ENCODE measurements at places on chromosomes 2 and 18.

GRCh38 chr2:11073776-11074175 is 81.5 kb upstream of the SLC66A3 start:
- DNase-seq: no peak

- DNase-seq: no peak
Observed at GRCh38 chr2:39849064-39849463, 70.0 kb upstream of the THUMPD2 start.

- DNase-seq: no peak
Observed at GRCh38 chr2:213763354-213763753, 479.1 kb downstream of the SPAG16 start.

GRCh38 chr2:46308081-46308480 is 10.9 kb downstream of the EPAS1 start:
- DNase-seq: no peak

DNA sequence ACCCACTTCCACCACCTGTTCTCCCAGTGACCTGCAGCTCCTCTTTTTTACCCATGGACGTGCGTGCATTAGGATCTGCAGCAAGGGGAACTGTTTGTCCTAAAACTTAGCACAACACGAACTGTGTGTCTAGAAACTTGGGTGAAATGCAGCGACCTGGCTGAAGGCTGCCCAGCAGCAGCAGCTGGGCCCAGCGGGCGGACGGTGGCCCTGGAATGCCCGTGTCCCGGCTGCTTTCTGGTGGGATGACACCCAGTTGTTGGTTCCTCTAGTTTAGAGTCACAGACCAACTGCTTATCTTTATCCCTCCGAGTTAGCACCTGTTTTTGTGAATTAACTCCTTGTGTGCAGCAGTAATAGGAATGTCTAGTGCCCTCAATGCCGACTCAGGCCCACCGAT is 61.9 kb upstream of the PXDN start:
- no peak for DNase-seq

GRCh38 chr2:131055169-131056065 is 37.8 kb downstream of the FAM168B start:
- no peak for DNase-seq

- no peak for DNase-seq
Observed at GRCh38 chr2:60159519-60159918, 393.9 kb downstream of the BCL11A start.

GRCh38 chr2:479031-479430 is 191.1 kb upstream of the ALKAL2 start:
- no peak for DNase-seq

GRCh38 chr2:180367815-180368214 is 360.7 kb upstream of the CWC22 start:
- DNase-seq: no peak

DNA sequence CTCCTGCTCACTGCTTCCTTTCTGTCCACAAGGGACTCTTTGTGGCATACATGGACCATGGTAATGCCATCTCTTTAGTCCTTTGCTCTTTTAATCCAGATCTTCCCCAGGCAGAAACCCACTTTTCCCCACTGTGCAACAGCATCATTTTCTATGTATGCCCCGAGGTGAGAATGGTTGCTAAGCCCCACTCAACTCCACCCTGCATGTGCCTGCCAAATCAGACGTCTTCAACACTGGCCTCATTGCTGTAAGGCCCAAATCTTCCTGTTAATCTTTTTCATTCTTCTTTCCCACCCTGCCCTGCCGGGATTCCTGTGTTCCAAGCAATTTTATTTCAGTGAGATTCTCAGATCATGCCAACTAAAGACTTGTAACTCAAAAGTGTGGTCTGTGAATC is 328.4 kb downstream of the PAX3 start:
- DNase-seq: no peak

DNA sequence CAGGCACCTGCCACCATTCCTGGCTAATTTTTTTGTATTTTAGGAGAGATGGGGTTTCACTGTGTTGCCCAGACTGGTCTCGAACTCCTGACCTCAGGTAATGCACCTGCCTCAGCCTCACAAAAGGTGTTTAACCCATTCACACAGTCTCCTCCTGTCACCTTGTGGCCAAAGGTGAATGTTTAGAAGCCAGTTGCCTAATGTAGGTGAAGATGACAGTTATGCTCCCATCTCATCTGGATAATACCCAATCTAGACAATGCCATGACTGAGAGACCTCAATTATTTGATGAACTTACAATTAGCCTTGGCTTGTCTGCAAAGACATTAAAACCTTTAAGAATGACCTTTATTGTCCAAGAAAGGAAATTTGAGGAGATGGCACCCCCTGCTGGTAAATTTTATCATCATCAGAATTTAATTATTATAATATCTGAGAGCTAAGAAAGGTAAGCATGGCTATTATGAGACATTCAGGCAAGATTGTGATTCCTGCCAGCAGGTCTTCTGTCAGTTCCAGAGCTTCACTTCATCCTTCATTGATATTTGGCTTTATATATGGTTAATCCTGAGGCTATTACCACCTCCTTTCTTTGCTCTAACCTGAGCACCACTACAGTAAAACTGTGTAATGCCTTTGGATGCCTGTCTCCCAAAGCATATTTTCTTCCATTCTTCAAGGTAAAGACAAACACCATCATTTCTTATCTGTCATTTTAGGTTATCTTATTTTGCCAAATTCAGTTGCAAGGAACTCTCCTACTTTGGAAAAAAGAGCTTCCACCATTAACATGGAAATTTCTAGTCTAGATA is 117.6 kb downstream of the FAM124B start:
- DNase-seq: no peak

GRCh38 chr18:11237484-11237883 is 88.1 kb upstream of the PIEZO2 start:
- no peak for DNase-seq
